ENCODE measurements at places on chromosomes 2 and 18.

- no peak for DNase-seq
These were observed 16.7 kb downstream of the DSG4 start for GRCh38 chr18:31393286-31393685.

DNA sequence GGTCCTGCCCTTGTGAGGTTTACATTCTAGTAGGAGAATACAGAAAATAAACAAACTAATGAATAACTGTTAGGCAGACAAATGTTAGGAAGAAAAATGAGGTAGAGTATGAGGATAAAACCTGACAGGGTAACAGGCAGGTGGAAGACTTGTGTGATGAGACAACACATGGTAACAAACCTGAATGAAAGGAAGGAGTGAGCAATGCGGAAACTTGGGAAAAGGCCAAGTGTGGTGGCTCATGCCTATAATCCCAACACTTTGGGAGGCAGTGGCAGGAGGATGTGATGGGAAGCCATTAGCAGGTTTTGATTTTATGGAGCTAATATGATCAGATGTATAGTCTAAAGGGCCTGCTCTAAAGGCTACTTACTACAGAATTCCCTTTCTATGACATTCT is 74.2 kb downstream of the INO80D start:
- DNase-seq = no peak

DNA sequence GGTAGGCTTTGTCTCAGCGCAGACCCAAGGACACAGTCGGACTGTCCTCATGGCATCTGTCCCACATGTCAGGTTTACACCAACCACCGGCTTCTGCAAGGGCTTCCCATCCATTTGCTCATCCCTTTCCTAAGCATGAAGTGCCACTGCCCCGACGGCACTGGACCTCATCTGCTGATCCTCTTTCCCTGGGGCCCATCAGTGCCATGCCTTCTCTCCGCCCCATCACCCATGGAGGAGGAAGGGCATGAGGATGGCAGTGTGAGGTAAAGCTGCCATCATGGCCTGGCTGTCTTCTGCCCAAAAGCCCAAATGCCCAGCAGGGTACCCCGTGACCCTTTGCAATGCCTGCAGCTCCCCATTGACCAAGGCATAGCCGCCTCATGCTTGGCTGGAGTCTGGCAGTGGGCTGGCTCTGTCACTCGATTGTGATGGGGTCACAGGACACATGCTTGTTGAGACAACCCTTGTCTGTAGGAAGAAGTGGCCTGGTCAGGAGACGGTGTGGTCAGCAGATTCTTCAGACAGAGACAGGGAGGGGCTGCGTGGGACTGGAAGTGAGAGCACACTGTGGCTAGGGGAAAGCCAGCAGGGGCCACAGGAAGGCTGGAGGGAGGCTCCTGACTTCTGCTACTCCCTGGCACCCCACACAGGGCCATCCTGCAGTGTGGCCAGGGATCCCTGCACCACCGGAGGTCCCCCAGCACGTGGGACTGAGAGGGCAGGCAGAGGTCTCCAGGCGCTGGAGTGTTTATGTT is 493.7 kb upstream of the HS6ST1 start:
- DNase-seq = no peak

DNA sequence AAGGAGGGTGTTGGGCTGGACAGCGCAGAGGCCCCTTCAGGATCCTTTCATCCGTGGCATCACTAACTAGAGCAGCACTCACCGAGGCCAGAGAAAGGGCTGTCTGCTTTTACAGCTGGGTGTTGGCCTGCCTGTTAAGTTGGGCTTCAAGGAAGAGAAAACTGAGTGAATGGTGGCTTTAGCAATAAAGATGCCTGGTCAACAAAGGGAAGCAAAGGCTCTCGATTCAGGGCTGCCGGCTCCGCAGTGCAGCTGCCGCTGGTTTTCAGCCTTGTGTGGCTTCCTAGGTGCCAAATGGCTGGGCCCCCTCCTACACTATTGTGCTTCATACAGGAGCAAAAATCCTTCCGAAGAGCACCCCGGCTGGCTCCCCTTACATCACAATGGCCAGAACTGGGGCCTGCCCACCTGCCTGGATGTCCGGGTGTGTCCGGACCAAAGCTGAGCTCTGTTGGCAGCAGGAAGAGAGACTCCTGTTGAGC is 61.0 kb upstream of the GPR45 start:
- DNase-seq = no peak

GRCh38 chr2:216666461-216667233 is 28.7 kb downstream of the IGFBP5 start:
- peak; percentile 69 for DNase-seq

DNA sequence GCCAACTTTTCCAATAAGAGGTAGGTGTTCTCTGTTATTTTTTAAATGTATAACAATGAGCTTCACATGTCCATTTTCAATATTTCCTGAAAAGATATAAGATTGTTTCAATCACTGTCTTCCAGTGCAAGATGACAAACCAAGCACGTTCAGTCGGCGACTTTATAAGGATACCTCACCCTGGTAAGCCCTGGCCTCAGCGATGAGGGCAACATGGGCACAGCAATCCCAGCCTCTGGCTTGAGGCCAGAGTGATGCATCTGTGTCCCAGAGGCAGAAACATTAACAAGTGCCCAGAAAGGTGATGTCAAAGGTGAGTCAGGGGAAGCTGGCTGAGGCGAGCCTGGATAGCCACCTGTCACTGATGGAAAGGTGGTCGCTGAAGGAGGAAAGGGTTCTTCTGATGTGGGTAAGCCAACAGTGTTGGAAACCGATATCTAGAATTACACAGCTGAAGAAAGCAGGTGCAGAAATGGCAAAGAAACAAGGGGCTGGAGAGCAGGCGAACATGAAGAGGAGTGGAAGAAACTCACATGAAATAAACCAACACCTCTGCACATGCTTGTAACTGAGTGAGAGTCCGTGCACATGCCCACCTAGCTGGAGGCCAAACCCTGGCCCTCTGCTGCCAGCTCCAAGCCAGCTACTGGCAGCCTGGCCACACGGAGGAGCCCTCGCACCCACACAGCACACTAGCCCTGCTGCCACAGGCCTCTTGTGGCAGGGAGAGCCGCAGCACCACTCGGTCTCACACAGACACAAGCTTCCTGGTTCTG is 65.5 kb downstream of the FBXO15 start:
- DNase-seq = no peak

- DNase-seq = peak; percentile 7
These were observed 145.1 kb upstream of the PID1 start for GRCh38 chr2:229416116-229416694.
